ENCODE measurements at places on chromosomes 12 and 14. TPM values are rescaled to one million over a fixed set of nuclear protein-coding genes. Genes with fewer than 3 reads are reported as not detected.

The RPGRIP1 gene
- not detected for total RNA-seq

The SYT10 gene
- total RNA-seq, result not detected

The LRRC10 gene
- not detected for total RNA-seq

The AP4S1 gene
- total RNA-seq, result 4.5 TPM

The CLEC1A gene
- total RNA-seq, result 0.42 TPM

The MMP19 gene
- 6.4 TPM for total RNA-seq

Measured in suprapubic skin (tissue), 4 donors.